Activated CD4-positive, CD25-positive, alpha-beta regulatory T cell (primary cell): ENCODE measurements at places on chromosomes 2 and 18.

GRCh38 chr2:84556190-84556589 lies 39.9 kb downstream of the DNAH6 start:
- no peak for DNase-seq

GRCh38 chr18:72194072-72194471 lies 350.1 kb downstream of the CBLN2 start:
- no peak for DNase-seq

GRCh38 chr18:70319187-70319586 lies 30.3 kb downstream of the SOCS6 start:
- no peak for DNase-seq

GRCh38 chr18:49819823-49820671 lies 6.7 kb upstream of the ACAA2 start:
- DNase-seq: peak; percentile 14

DNA sequence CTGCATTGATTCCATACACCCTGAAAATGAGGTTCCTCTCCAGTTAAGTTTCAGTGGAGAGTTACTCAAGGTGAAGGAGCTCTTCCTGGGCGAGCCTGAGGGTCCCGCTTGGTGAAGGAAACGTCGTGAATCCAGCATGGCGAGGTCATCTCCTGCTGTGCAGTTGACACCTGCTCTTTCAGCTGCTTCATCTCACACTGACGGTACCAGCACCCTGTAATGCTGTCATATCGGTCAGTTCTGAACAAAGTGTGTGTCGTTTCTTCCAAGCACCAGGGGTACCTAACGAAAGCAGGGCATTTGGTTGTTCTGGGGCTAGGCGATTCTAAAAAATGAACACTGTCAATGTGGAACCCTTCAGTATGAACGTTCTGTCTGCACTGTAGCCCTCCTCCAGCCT lies 52.6 kb downstream of the ITGB1BP1 start:
- no peak for DNase-seq

- DNase-seq: no peak
These were observed 56.0 kb downstream of the EN1 start for GRCh38 chr2:118791483-118791882.

DNA sequence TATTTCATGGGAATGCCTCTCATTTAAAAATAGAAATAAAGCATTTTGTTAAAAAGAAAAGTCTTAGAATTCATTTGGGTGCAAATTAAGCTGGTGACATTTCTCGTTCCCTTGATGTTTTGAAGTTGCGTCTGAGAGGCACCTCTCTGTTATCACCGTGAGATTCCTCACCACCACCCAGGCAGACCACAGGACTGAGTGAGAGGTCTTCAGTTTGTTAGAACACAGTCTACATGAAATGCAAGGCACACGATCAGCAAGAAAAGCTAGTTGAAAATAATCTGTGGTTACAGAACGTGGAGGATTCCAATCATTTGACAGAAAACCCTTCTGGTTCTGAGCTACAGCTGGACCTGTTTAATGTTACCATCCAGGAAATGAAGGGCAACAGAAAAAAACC lies 116.0 kb downstream of the UXS1 start:
- no peak for DNase-seq

GRCh38 chr18:45841060-45841764 lies 15.7 kb downstream of the SIGLEC15 start:
- no peak for DNase-seq

GRCh38 chr2:190069936-190070696 lies 7.6 kb upstream of the MSTN start:
- DNase-seq: no peak

DNA sequence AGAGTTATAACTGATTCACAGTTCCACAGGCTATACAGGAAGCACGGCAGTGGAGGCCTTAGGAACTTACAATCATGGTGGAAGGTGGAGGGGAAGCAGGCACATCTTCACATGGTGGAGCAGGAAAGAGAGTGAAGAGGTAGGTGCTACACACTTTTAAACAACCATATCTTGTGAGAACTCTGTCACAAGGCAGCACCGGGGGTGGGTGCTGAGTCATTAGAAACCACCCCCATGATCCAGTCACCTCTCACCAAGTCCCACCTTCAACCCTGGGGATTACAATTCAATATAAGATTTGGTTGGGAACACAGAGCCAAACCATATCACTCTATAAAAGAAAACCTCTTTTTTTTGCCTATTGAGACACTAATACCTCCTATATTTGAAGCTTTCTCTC lies 1108.5 kb upstream of the CDH2 start:
- no peak for DNase-seq

- no peak for DNase-seq
These were observed 47.4 kb downstream of the ZNF385B start for GRCh38 chr2:179814050-179814449.

GRCh38 chr2:72149556-72150156 lies 2.0 kb upstream of the CYP26B1 start:
- DNase-seq: no peak

- no peak for DNase-seq
These were observed 1207.8 kb upstream of the FAM98A start for GRCh38 chr2:34806891-34807290.

GRCh38 chr18:33630476-33630875 lies 52.5 kb downstream of the ASXL3 start:
- no peak for DNase-seq

DNA sequence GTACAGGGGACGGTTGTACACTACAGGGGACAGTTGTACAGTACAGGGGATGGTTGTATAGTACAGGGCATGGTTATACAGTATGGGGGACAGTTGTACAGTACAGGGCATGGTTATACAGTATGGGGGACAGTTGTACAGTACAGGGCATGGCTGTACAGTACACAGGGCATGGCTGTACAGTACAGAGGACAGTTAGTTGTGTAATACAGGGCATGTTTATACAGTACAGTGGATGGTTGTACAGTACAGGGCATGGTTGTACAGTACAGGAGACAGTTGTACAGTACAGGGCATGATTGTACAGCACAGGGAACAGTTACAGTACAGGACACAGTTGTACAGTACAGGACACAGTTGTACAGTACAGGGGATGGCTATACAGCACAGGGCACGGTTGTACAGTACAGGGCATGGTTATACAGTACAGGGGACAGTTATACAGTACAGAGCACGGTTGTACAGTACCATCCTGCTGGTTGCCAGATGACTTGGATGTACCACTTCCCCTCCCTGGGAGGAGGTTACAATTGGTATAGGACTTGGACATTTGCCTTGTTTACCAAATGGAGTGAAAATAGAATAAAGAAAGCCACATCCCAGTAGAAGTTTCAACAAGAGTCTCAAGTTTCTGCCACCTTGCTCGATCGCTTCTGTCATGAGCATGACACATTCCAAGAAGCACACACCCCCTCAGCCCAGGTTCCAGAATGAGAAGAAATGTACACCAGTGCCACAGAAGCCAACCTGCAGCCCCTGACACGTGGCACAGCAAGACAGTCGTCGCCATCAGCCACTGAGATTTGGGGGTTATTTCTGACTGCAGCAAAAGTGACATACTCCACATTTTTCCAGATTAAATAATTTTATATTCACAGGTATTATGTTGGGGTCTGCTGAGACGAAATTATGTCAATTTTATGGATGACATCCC lies 16.0 kb downstream of the CYRIA start:
- DNase-seq: no peak

- DNase-seq: no peak
These were observed 2.9 kb upstream of the BCL2L11 start for GRCh38 chr2:111117598-111118480.
